Body of pancreas (tissue), 4 donors: ENCODE measurements at places on chromosomes 4 and X. TPM values are rescaled to one million over a fixed set of nuclear protein-coding genes. Genes with fewer than 3 reads are reported as not detected.

Gene CYBB
- total RNA-seq, result 3.6 TPM

Gene RNF212
- 20.5 TPM for total RNA-seq

Gene HMX1
- not detected for total RNA-seq

Gene SLC6A8
- 18.5 TPM for total RNA-seq

Gene VCX
- not detected for total RNA-seq

Gene GLRA3
- total RNA-seq, result 0.26 TPM

Gene SMS
- 20.5 TPM for total RNA-seq
